T-helper 9 cell (primary cell): ENCODE measurements at places on chromosomes 3 and 15.

GRCh38 chr3:143382816-143383215 is 263.2 kb downstream of the CHST2 start:
- DNase-seq = no peak

DNA sequence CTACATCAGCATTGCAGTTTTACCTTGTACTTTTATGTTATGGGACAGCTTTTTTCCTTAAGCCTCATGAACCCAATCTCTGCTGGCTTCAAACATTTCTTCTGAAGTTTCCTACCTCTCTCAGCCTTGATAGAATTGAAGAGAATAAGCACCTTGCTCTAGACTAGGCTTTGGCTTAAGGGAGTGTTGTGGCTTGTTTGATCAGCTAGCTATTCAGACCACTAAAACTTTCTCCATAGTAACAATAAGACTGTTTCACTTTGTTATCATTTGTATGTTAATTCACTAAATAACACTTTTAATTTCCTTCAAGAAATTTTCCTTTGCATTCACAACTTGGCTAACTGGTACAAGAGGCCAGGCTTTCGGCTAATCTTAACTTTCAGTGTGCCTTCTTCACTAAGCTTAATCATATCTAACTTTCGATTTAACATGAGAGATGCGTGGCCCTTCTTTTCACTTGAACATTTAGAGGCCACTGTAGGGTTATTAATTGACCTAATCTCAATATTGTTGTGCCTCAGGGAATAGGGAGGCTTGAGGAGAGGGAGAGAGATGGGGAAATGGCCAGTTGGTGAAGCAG is 8.1 kb upstream of the TIGIT start:
- DNase-seq = no peak

GRCh38 chr15:52383100-52383588 is 87.5 kb upstream of the MYO5C start:
- DNase-seq = no peak

DNA sequence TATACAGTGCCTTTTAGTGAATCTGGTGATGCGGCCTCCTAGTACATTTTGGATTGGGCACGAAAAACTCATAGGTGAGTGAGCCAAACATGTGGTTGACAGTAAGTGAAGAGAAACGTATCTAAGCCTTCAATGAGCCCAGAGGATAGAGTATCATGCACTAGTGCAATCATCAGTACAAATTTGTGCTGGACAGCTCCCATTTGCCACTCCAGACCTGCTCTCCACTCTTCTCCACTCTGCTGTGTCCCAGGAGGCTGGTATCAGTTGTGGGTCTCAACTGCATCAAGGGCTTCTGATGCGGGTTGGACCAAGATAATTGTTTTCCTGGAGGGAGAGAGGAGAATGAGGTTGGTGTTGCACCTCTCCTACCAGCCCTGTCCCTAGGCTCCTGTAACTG is 9.1 kb upstream of the RASGRF1 start:
- DNase-seq = no peak

- no peak for DNase-seq
These were observed 153.2 kb downstream of the CTNNB1 start for GRCh38 chr3:41352510-41352909.
